ENCODE measurements at places on chromosomes 5 and 9. TPM values are rescaled to one million over a fixed set of nuclear protein-coding genes. Genes with fewer than 3 reads are reported as not detected.

Gene RHOBTB3
- total RNA-seq: 66.2 TPM

Gene YTHDC2
- 17.0 TPM for total RNA-seq

Gene TMEM174
- total RNA-seq: not detected

Gene GRIN3A
- total RNA-seq: 0.92 TPM

Gene GABRA1
- total RNA-seq: not detected

Gene FBXL17
- total RNA-seq: 22.5 TPM

Gene CNTNAP3
- total RNA-seq: 3.3 TPM

All from motor neuron (in vitro differentiated cells).